NCI-H2107 (cell line): ENCODE measurements at places on chromosomes 16 and 17.

DNA sequence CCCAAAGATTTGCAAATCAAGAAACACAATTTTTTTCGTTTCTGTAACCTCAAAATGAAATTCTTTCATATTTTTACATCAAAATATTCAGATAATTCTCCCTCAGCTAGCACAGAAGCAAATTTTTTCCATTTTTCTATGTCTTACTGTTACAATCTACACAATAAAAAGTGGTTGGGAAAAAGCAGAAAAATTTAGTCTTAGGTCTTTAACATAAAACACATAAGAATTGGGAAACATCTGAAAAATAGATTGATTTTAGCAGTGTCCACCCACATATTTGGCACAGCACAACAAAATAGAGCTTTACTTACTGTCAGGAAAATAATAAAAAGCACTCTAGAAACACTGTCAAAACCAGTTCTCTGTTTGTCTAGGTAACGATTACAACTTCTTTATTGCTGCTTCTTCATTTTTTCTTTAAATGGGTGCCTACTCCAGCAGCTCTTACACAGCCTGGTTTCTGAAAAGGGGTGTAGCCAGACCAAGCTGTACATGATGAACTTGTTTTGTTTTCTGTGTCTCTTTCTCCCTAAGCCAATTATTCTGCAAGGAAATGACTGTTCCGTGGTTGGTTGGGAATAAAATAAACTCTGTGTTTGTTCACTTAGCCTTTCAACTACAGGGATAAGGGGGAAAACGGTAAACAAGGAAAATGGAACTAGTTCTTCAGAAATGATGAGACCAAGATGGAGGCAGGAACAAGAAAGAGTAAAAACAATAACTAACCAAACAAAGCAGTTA lies at the start of gene ABCA6:
Gene ABCA6 (minus strand): TSS at position 465 of the 744 bp plus-strand sequence. CDS start 1,192 bp downstream, outside the sequence.
- DNase-seq: no peak

DNA sequence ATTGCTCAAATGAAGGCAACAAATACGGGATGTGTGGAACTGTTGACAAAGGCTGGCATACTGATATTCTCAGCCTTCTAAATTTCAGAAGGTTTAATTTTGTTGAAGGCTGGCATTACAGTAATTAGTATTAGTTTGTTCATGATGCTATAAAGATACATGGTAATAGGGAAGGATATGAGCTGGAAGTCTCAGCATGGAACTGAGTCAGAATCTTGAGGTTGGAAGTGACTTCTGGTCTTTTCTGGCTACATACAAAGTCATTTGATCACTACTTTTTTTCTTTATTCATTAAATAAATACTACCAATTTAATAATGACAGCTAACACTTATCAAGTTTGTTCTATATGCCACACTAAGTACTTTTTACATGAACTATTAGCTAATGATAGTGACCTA lies 22.6 kb downstream of the RABEP1 start:
- DNase-seq: no peak

DNA sequence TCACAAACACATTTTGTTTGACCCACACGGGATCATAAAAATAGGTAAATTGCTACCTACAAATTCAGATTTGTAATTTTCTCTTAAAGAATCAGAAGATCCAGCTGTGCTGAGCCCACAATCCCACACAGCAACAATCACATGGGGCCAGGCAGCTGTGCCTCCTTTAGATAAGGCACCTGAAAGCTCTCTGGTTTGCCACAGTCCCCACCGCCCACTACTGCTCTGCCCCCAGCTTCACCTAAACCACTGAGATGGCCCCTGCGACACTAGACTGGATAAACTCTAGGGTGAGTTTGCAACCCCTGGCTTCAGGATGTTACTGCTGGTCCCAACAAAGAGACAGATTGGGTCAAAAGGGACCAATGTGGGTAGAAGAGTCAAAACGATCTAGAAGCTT lies 96.8 kb downstream of the GSG1L start:
- no peak for DNase-seq

DNA sequence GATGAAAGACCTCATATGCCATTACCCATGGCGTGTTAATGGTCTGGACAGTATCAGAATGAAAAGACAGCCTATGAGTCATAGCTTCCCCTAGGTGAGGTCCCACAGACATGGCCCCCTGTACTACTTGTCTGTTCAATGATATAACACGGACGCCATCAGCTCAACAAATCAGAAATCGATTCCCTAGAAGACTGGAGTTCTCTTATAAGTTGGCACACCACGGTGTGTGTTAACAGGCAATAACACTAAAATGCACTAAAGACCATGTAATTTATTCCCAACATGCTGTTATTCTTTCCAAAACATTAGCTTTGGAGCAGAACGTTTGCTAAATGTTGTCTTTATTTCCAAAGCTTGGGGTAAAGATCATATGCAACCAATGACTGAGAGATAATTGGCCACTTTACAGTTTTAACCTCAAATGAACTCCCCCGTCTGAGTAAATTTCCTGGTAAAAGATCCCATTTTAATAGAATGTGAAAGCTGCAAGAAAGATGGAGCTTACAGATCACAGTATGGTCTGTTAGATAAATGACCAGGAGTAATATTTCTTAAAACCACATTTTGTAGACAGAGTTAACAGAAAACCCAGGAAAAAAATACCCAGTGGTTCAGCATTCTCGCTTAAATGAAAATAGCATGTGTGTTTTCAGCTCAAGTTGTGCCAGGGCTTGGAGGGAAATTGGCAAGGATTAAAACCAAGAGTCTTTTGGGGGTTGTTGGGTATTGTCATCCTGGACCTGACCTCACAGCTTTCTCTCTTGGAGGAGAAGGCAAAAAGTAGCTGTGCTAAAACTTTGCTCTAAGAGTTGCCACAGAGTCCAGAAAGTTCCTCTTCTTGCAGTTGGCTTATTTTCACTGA lies 65.9 kb downstream of the PCTP start:
- no peak for DNase-seq

DNA sequence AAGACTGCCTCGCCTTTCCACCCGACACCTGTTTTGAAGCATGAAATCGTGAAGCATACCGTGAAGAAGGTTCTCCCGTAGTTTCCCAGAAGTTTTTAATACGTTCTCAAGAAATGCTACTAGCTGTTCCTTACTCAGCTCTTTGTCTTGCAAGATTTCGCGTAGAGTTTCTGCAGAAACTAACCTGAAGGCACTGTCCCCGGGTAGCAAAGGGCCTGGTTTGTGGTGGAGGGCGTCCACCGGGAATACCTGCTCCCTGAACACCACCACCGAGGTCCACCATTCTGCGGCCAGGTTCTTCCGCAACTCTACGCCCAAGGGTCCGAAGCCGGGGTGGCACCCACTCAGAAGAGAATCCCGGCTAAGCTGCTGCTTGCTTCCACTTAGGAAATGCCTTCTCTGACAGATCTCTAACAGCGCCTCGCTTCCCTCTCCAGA lies 487 bp downstream of the POLG2 start:
- no peak for DNase-seq

DNA sequence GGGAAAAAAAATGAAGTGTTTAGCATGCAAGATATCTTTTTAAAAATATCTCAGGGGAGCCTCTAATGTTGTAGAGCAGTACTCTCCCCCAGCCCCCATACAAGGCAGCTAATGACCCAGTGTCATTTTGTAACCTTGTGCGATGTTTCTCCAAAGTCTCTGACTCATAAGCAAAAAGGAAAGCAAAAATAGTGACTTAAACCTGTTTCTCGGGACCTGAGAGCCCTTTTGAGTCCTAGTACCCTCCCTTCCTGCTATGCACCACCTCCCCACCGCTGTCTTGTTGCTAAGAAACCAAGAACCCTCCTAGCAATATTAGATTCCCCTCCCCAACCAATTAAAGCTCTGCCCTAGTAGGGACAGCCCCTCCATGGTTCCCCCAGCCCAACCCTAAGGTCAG lies 2.8 kb downstream of the MYCBPAP start:
- DNase-seq: no peak

GRCh38 chr17:4987767-4988567 lies 492 bp upstream of the CAMTA2 start:
- no peak for DNase-seq

- no peak for DNase-seq
These were observed 2.6 kb upstream of the SLC38A8 start for GRCh38 chr16:84045001-84045817.

DNA sequence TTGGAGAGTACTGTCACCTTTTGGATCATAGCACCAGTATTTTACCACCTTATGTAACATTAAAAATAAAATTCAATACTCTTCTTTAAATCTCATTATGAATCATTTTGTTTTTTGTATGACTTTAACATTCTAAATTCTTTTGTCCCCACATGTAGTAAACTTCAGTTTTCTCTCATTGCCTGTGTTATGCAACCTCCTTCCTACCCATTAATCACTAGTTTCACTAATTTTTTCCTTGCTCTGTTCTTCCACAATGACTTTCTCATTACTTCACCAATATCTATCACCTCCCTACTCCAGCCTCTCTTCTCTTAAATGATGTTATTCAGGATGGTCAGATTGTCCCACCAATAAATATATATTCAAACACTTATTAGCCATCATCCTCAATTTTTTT lies 68.7 kb downstream of the TTC19 start:
- DNase-seq: no peak

GRCh38 chr17:56599566-56599965 lies 6.1 kb downstream of the NOG start:
- no peak for DNase-seq

DNA sequence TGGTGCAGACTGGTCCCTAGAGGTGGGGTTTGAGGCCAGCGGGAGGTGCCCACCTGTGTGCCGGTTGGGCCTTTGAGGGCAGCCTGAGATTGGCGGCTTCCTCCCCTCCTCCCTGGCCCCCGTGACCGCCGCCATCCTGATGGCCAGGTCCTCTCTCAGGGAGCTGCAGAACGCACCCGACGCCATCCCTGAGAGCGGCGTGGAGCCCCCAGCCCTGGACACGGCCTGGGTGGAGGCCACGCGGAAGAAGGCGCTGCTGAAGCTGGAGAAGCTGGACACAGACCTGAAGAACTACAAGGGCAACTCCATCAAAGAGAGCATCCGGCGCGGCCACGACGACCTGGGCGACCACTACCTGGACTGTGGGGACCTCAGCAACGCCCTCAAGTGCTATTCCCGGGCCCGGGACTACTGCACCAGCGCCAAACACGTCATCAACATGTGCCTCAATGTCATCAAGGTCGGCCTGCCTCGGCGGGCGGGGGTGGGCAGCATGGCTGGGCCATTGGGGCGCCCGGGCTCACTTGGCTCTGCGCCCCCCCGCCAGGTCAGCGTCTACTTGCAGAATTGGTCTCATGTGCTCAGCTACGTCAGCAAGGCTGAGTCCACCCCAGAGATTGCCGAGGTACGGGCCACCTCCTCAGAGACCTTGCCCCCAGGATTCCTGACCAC lies 2.8 kb downstream of the GPS1 start:
- DNase-seq: no peak

DNA sequence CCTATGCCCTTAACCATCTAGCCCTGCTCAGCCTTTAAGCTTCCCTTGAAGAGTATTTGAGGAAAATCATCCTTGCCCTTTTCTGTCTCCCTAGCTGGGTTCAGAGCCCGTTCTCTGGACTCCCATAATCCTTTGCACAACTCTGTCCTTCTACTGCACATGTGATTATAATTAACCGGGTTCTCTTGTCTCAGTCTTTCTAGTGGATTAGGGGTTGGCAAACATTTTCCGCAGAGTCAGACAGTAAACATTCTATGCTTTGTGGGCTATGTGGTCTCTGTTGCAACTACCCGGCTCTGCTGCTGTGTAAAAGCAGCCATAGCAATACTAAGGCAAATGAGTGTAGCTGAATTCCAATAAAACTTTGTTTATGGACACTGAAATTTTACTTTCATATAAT lies 80.0 kb downstream of the CDRT15 start:
- DNase-seq: no peak

- no peak for DNase-seq
These were observed 4.5 kb downstream of the MINK1 start for GRCh38 chr17:4837471-4838308.

DNA sequence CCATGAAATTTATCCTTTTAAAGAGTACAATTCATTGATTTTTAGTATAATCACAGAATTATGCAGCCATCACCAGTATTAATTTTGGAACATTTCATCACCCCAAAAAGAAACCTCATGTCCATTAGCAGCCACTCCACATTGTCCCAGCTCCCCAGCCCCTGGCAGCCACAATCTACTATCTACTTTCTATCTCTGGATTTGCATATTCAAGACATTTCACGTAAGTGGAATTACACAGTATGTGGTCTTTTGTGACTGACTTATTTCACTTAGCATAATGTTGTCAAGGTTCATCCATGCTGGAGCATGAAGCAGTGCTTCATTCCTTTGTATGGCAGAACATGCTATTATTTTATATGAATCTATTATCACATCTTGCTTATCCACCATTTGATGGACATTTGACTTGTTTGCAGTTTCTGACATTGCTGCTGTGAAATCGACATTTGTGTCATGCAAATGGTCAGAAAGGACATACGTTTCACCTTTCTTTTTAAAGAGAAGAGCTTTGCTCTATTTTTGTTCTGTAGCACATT lies 10.7 kb downstream of the METTL9 start:
- DNase-seq: no peak

GRCh38 chr16:46918905-46919792 lies 35.0 kb downstream of the GPT2 start:
- DNase-seq: no peak

DNA sequence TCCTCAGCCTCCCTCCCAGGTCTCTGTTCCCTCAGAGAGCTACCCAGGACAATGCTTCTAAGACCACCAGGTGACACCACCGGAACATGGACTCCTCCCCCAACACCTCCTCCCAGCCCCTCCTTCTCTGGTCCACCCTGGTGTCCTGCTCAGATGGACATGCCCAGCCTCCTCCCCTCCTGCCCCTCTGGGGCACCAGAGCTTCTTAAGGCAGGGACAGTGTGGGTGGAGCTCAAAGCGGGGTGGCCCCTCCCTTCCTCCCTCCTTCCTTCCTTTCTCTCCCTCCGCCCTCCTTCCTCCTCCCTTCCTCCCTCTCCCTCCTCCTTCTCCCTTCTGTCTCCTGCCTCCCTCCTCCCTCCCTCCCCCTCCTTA lies 22.7 kb downstream of the TRPV3 start:
- DNase-seq: no peak

- no peak for DNase-seq
These were observed 1.6 kb downstream of the TPPP3 start for GRCh38 chr16:67391424-67392300.

GRCh38 chr17:67982034-67982640 lies 14.1 kb downstream of the C17orf58 start:
- DNase-seq: no peak
